ENCODE measurements at places on chromosomes 16 and 17.

DNA sequence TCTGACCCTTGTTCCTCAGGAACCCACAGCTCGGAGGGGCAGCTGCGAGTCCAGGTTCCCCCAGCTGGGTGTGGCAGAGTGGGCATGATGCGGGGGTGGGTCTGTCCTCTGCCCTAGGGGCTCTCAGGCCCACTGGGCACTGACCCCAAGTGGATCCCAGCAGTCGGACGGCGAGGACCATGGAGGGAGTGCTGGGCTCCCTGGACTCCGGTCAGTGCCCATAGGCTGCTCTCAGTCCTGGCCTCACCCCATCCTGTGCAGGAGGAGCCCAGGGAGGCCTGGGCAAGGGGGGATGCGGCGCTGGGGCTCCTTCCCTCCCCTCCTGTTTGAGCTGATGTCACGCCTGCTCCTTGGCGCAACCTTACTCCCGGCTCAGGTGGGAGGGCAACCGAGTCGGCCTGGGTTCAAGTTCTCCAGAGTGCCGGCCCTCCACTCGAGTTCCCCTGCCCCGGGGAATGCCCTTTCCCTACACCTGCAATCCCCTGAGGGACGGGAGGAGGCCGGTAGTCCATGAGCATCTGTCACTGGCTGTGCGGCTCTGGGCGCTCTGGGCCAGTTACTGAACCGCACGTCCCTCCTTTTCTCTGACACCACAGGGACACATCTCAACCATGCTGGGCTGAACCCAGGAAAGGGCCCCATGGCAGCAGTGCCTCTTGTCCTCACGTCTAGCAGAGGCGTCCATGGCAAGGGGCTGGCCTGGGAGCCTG lies 52.6 kb upstream of the ACSF3 start:
- DNase-seq, result no peak

GRCh38 chr17:62653826-62654761 lies 26.6 kb downstream of the MRC2 start:
- DNase-seq, result peak; percentile 37

- DNase-seq, result peak; percentile 96
Measured at GRCh38 chr16:85688586-85689284, at the start of gene GINS2. Gene GINS2, minus strand, starts transcription at chr16:85688954. Its CDS starts 56 bp downstream, at chr16:85688898.

DNA sequence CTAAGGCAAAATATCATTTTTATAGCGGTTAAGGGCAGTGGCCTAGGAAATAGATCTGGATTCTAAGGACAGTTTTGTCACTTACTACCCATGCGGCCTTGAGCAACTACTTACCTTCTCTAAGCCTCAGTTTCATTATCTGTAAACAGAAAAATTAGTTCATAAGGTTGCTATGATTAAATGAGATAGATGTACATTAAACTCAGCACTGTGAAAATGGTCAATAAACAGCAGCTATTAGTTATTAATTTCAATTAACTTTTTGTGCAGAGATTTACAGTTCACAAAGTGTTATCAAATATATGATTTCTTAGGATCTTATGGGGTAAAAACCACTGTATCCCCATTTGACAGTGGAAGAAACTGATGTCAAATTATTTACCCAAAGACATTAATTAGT lies 135.5 kb upstream of the CORO6 start:
- DNase-seq, result no peak

GRCh38 chr17:76597156-76598003 lies 11.7 kb upstream of the ST6GALNAC2 start:
- no peak for DNase-seq

GRCh38 chr17:70872103-70872502 lies 702.8 kb downstream of the KCNJ2 start:
- no peak for DNase-seq

DNA sequence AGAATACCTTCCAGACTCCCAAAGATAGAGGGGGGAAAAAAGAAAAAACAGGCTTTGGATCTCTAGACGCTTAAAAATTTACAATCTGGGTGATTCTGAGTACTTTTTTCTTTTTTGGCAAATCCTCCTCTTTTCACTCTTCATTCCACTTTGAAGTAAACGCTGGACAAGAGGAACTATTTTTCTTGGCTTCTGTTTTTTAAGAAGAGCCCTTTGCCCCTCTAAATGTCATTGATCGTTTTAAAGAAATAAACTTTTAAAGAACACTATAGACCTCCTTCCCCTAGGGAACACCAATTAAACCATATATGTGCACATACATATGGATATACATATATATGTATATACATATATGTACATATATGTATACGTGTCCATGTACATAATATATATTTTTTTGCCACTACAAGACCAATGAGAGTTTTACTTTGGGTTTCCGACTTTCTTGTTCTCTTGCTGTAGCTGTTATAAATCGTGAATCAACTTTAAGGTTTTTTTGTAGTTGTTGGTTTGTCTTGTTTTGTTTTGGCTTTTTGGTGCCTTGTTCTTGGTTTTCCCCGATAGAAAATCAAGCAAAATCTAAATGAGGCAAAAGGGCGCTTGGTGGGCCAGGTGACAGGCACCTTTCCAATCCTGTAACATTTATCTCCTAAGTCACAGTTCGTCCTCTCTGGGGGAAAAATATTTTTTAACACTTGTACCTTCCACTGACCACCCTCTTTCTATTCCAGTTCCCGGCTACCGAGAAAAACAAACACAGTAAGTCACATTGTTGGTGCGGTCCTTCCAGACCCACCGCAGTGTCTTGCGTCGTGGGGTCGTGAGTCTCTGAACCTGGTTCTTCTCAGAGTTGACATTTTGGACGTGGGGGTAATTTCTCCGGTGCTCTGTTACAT lies 4.4 kb downstream of the FOXF1 start:
- no peak for DNase-seq

DNA sequence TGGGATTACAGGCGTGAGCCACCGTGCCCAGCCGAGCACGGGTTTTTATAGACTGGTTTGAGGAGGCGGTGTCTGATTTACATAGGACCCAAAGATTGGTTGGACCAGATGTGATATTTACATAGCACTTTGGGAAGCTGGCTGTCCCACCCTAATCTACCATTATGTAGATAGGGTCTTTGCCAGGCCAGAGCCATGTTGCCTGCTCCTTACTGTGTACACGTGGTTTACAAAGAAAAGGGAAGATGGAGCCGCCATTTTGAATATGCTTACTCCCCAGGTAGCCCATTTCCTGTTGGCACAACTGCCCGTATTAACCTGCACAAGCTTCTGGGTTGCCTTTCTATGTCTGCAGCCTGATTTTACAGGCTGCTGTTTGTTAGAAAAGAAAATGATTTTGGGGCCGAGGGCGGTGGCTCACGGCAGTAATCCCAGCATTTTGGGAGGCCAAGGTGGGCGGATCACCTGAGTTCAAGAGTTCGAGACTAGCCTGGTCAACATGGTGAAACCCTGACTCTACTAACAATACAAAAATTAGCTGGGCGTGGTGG lies 89.9 kb upstream of the EEF2KMT start:
- no peak for DNase-seq

DNA sequence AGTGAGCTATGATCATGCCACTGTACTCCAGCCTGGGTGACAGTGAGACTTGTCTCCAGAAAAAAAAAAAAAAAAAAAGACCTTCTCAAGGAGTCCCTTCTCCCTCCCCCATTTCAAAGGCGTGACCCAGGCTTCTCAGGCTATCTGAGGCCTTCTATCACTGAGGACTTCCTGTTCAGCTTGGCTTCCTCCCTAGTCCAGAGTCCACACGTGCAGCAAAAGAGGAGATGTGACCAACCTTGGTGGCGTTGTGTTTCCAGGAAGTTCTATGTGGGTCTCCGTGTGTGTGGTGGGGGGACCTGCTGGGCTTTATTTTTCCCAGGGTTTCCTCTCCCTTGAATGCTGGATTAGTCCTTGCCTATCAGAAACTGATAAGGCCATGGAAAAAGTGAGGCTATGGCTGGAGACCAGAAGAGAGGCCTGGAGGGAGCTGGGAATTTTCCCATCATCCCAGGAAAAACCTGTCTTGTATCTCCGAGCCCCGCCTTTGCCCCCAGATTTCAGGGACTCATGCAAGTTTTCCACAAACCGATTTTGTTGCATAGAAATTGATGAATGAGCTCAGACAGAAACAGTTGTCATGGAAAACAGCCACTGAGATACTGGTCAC lies 148.1 kb downstream of the SALL1 start:
- DNase-seq, result no peak

DNA sequence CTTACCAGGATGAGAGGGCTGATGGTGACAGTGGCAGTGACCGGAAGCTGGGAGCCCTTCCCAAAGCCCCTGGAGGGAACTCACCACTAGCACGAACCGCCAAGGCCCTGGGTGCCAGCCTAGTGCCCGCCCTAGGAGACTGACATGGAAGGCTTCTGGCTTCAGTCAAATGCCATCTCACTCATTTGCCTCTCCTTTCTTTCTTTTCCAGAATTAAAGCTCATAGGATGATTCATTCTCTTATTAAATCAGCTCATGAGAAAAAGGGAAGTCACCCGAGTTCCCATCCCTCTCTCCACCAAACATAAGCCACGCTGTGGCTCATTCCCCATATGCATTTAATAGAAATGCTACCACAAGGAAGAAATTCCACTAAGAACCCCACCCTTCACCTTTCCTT lies 12.1 kb downstream of the CUEDC1 start:
- DNase-seq, result no peak

- no peak for DNase-seq
Measured at GRCh38 chr16:10880594-10881452, 3.8 kb downstream of the CIITA start.

- no peak for DNase-seq
Measured at GRCh38 chr16:57562066-57562465, 19.6 kb downstream of the ADGRG5 start.

DNA sequence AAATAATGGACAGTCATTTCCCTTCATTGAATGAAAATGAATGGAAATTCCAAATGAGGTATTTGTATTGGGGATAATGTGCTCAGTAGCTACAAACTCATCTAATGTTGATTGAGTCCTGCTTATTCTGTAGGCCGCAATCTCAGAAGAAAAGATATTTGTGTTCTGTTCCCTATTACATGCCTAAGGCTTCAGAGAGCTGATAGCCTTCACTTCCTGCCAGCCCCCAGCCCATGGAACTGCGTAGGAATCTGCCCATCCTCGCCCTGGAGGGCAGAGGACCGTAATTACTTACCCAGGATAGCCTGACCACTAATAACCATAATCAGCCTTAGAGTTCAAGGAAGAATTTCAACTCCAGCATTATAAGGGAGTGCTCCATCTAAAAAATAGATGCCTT lies 17.9 kb upstream of the SNTB2 start:
- no peak for DNase-seq

GRCh38 chr17:7573324-7574080 lies 5.9 kb upstream of the CD68 start:
- peak; percentile 96 for DNase-seq

DNA sequence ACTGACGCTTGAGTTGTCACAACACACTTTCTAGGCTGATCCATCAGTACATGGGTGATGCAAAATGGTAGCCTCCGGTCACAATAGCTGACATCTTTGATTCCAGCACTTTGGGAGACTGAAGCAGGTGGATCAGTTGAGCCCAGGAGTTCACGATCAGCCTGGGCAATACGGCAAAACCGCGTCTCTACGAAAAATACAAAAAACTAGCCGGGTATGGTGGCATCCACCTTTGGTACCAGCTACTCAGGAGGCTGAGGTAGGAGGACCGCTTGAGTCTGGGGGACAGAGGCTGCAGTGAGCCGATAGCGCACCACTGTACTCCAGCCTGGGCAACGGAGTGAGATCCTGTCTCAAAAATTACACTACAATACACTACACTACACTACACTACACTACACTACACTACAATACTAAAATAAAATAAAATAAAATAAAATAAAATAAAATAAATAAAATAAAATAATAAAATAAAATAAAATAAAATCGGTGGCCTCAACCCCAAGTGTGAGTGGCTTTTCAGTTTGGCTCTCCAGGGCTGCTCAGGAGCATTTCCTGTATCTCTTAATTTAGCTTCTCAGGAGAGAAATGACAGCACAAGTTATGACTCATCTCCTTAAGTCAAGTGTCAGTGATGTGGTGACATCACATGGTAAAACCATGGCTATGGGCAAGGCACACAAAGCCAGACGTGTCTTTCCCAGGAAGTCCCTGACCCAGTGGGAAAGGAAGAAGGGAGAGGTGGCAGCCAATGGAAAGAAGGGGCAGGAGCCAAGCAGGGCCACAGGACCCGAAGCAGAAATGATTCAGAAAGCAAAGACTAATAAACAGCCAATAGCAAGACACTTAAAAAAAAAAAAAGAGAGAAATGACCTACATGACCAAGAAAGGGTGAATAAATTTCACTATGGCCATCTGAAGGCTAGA lies 75.3 kb upstream of the TBC1D3K start:
- peak; percentile 46 for DNase-seq

- peak; percentile 64 for DNase-seq
Measured at GRCh38 chr16:69311533-69312387, 610 bp downstream of the VPS4A start.

DNA sequence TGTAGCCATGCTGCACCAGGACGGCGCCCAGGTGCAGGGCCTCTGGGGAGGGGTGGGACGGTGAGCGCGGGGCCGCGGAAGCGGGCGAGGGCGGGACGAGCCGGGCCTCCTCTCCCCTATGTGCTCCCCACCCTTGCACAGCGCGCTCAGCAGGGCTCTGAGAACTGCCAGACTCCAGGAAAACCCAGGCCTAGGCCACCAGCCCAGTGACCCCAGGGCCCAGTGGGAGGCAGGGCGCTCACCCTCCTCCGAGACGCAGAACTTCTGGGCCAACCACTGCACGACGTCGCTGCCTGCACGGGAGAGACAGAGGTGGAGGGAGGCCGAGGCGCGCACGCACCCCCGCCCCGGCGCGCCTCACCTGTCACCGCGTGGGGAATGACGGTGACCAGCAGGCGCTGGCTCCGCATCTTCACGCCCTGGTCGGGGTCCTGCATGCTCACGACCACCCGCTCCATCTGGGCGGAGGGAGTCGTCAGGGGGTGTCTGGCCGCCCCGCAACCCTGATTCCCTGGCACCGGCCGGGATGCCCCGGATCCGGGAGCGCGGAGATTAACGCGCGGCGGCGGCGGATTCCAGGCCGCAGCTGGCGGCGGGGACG lies 603 bp downstream of the RGS11 start:
- DNase-seq, result peak; percentile 34

DNA sequence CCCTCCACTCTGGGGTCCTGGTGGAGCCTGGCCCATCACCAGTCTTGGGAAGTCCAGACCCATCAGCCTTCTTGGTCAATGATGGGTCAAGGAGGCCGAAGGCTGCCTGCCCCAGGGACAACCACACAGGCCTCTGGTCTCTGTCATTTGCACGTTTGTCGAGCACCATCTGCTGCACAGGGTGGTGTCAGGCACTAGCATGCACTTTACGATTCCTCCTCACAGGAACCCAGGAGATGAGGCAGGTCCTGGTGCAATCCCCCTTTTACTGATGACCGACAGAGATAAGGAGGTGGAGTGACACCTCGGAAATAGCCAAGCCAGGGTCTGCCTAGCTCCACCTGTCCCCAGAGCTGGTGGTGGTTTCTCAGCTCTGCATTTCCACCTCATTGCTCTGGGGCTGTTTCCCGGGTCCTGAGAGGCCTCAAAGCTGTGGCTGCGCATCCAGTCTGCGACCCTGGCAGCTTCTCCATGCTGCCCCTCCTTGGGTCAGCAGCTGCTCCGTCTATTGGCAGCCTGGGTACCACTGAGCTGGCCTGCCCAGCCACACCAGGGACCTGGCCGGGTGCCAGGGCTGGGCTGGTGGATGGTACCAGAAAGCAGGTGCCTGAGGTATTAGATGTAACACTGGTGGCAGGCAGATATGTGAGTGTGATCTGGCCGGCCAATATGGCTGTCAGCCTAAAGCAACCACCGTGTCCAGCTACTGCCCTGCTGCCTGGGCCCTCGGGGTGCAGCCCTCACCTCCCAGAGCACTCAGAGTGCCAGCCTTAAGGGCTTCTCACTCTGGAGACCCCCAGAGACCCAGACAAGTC lies 10.0 kb downstream of the MMP15 start:
- no peak for DNase-seq

Data from activated CD4-positive, alpha-beta T cell treated with anti-CD3 and anti-CD28 coated beads for 36 hours (primary cell).